ENCODE measurements at places on chromosomes 4 and X.

GRCh38 chr4:174553031-174553430 lies 30.7 kb upstream of the HPGD start:
- no peak for DNase-seq

- no peak for DNase-seq
Measured at GRCh38 chrX:23938690-23939089, 30.9 kb downstream of the CXorf58 start.

DNA sequence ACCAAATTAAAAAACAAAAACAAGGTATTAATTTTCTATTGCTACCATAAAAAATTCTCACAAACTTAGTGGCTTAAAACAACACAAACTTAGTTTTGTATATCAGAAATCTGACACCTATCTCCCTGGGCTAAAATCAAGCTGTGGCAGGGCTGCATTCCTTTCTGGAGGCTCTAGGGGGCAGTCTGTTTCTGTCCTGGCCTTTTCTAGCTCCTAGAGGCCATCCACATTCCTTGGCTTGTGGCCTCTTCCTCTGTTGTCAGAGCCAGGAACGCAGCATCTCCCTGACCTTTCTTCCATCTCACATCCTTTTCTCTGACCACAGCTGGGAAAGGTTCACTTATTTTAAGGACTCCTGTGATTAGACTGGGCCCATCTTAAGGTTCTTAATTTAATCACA lies 38.9 kb upstream of the TLR2 start:
- DNase-seq, result no peak

- no peak for DNase-seq
Measured at GRCh38 chrX:37746218-37746941, 33.5 kb upstream of the CYBB start.

GRCh38 chrX:16458208-16458607 lies 191.8 kb upstream of the S100G start:
- DNase-seq, result no peak

GRCh38 chr4:187017147-187017546 lies 293.5 kb upstream of the FAT1 start:
- no peak for DNase-seq
